ENCODE measurements at places on chromosomes 3 and 15.

- peak; percentile 12 for DNase-seq
Measured at GRCh38 chr3:38454178-38454883, 641 bp downstream of the ACVR2B start.

- no peak for DNase-seq
Measured at GRCh38 chr3:195238081-195238571, 32.8 kb downstream of the XXYLT1 start.

- DNase-seq = no peak
Measured at GRCh38 chr3:140842984-140843649, 98.5 kb upstream of the SLC25A36 start.

- no peak for DNase-seq
Measured at GRCh38 chr3:38536671-38537070, 40.5 kb downstream of the EXOG start.

GRCh38 chr3:52236424-52236886 is 2.5 kb downstream of the TWF2 start:
- DNase-seq = no peak

DNA sequence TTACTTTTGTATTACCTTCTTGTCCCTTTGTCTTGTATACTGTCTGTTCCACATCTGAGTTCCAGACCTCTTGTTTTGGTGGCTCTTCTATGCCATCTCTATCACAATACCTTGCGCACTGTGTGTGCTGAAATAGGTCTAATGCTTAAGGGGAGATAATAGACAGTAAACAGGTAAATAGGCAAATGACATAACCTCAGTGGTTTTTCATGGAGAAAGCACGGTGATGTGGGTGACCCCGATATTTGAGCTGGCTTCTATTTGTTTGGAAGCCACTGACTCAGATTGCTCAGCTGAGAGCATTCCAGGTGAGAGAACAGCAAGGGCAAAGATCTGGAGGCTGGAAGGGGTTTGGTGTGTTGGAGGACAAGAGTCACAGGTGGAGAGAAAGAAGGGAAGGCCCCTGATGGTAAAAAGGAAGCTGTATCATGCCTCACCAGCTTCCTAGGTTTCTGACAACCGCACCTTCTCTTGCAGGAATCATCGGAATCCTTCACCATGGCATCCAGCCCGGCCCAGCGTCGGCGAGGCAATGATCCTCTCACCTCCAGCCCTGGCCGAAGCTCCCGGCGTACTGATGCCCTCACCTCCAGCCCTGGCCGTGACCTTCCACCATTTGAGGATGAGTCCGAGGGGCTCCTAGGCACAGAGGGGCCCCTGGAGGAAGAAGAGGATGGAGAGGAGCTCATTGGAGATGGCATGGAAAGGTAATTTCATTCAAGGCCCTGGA is 795 bp downstream of the MCM2 start:
- DNase-seq = peak; percentile 27

DNA sequence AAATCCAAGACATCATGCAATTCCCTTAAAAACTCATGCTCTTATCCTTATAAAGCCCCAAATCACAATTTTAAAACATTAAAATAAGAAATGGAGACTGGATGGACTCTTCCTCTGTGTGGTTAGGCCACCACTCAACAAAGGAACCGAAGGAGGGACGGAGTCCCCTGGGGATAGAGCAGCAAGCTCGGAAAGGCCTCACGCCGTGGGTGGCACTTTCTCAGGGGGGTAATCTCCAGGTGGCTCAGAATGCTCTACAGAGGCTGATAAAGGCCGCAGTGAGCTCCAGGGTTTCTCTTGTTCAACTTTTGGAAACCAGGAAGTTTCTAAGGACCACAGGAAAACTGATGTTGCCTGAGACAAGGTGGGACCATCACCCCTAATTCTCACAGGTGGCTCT is 23.2 kb downstream of the CCR9 start:
- no peak for DNase-seq

DNA sequence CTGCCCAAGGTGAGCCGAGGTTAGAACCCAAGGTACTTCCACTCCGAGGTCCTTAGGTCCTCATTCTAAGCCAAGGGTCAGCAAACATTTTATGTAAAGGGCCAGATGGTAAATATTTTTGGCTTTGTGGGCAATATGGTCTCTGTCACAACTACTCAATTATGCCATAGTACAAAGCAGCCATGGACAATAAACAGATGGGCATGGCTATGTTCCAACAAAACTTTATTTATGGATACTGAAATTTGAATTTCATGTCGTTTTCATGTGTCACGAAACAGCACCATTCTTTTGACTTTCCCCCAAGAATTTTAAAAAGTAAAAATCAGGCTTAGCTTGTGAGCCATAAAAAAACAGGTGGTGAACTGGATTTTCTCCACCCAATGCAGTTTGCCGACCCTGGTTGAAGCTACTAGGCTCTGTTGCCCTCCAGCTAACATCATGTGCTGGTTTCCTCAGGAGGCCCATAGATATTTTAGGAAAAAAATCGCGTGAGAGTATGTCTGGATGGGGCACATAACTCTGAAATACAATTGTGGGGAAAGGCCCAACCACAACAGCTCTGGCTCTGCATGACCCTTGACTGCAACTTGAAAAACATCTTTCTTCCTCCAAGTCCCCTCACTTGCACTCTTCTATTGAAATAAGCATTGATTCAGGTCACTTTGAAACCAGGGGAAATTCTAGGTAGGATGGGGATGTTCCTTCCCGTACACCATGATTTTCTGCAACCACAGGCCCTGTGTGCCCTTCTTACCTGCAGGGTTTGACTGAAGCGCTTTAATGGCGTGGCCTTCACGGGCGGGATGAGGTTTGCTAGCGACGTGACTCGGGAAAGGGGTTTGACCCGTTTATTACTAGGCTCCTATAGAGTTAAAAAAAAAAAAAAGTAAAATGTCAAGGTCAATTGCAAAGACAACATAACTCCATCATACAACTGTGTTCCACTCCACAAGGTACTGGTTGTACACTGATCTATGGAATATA is 28.5 kb downstream of the ARHGEF3 start:
- no peak for DNase-seq

DNA sequence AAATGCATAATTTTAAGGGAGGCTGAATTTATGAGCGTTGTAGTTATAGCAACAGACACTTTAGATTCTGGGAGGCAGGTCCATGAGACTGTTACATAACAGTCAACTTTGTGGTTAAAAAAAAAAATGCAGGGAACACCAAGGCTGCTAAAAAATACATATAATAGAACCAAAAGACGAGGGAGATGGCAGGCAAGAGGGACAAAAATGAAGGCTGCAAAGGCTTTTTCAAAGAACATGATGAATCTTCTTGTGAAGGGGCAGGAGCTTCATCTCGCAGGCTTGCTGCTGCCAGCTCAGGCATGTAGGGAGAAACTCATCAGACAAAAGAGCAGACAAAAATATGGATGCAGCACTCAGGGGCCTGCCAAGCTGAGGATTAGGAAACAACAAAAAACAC is 243.9 kb downstream of the SHQ1 start:
- DNase-seq = no peak

DNA sequence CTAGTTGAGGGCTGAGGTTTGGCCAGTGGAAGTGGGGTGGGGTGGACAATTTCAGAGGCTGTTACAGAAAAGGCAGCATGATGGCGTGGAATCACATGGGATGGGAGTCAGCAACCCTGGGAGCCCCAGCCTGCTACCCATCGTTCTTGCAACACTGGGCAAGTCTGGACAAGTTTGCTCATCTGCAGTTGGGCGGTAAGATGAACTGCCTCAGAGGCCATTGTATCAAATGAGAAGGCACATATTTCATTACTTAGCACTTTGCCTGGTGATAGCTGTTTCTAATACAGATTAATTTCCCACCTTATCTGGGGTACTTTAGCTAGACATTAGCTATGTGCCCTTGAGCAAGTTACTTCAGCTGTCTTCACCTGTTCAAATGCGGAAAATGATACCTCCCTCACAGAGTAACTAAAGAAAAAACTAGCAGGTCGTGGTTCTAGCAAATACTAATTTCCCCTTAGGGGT is 248.9 kb downstream of the THSD4 start:
- no peak for DNase-seq

DNA sequence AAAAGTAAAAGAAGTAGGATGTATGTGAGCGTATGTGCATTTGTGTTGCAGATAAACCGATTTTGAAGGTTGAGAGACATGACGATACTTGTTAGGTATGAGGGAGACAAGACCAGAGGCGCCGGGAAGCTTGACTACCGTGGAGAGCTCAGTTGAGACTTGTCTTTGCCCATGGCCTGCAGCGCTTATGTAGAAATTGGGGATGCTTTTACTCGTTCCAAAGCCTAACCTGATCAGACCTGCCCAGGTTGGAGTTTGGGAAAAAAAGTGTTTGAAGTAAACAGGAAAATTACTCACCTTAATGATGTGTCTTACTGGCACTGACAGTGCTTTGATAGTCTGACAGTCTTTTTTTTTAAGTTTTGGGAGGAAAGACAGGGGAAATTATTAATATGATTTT is 202.8 kb downstream of the TP63 start:
- no peak for DNase-seq

GRCh38 chr15:43251185-43251870 is 15.4 kb downstream of the TGM5 start:
- DNase-seq = no peak

DNA sequence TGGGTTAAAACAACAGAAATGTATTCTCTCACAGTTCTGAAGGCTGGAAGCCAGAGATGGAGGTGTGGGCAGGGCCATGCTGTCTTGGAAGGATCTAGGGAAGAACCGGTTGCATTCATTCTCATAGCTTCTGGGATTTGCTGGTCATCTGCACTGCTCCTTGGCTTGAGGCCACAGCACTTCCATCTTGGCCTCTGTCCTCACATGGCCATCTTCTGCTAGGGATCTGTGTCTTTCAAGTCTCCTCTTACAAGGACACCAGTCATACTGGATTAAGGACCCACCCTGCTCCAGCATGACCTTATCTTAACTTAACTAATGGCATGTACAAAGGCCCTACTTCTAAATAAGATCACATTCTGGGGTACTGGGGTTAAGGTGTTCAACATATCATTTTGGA is 47.7 kb downstream of the RPLP1 start:
- no peak for DNase-seq

- DNase-seq = no peak
Measured at GRCh38 chr3:42163622-42164244, 72.6 kb downstream of the TRAK1 start.

DNA sequence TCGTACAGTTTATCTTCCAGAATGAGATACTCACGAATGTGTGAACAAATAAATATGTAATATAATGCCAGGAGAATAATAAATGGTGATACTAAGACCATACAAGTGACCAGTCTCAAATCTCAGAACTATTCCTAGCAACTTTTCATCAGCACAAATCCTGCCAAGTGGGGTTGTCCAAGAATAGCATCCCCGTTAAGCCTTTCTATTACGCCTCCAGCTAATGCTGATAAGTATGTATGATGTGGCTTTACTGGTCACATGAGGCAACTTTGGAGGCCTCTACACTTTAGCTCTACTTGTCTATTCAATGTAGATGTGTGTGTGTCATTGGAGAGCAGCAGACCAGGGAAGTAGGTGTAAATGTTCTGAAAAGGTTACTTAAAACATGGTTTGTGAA is 129.5 kb downstream of the KCNMB2 start:
- no peak for DNase-seq

DNA sequence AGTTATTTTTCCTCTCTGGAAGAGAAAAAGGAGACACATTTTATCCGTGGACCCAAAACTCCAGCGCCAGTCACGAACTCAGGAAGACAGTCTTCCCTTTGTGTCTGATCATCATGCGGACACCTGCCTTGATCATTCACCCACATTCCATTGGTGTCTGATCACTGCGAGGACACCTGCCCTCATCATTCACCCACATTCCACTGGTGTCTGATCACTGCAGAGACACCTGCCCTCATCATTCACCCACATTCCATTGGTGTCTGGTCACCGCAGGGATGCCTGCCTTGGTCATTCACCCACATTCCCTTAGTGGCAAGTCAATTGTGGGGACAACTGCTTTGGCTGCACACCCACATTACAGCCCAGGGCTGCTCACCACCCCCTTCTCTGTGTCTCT is 148.9 kb downstream of the ROBO1 start:
- peak; percentile 4 for DNase-seq

DNA sequence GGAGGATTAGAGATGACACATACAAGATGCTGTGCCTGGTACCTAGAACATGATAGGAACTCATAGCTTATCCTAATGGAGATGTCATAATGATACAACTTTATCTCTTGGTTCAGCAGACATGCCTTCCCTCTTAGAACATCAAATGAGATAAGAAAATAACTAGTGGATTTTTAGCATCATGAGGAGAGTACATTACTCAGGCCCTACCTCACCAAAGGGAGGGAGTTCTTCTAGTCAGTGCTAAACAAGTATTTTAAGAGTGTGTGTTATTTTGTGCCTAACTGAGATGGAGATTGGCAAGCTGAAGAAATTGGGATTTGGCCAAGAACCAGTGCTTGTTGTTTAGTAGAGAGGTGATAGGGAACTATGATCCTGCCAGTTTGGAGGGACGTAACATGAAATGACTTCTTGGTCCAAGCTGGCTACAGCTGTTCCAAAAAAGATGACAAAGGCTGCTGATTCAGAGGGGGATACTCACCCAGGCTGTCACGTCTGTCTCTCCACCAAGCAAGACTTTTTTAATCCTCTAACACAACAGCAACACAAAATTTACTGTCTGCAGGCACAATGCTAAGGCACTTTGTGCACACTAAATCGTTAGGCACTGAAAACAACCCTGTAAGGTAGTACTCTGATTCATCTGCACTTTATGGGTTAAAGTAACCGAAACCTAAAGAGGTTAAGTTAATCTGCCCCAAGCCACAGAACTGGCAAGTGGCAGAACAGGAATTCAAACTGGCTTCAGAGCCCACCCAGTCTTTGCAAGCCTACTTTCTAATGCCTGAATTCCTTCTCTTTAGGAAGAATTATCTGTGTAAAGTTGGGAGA is 126.5 kb downstream of the CMSS1 start:
- DNase-seq = peak; percentile 26

DNA sequence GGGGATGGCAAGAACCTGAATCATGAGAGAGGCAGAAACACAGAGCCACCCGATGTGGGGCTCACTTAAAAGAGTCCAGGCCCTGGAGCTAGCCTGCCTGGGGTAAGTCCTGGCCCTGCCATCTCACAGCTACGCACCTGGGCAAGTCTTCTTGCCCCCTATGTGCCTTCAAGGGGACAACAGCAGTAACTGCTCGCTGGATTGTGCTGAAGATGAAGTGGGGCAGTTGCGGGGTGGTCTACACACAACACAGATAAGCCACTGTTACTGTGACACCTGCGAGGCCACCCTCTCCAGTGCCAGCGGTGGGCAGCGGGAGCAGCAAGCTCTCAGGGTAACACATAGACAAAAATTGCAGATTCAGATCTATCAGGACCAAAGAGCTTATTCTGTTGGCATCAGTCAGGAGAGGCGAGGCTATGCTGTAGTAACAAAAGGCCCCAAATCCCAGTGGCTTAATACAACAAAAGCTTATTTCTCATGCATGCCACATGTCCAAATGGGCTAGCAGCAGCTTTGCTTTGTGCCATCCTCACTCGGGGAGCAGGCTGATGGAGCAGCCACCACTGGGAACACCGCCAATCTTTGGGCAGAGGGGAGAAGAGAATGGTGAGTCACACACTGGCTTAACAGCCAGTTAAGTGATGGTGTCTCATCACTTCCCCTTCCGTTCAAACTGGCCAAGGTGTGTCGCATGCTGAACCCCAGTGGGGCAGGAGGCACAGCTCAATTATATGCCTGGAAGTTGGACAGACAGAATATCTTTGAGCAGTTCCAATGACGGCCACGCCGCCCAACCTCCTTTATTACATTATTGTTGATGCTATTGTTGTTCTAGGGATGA is 78.3 kb downstream of the WNT7A start:
- DNase-seq = peak; percentile 85

- DNase-seq = peak; percentile 91
Measured at GRCh38 chr3:193732391-193732790, 139.4 kb downstream of the OPA1 start.

- DNase-seq = peak; percentile 53
Measured at GRCh38 chr15:57337868-57338411, 38.4 kb upstream of the CGNL1 start.

- DNase-seq = peak; percentile 48
Measured at GRCh38 chr15:79170256-79170664, 79.7 kb upstream of the RASGRF1 start.

Data from M059J (cell line).